Gastroesophageal sphincter (tissue), 4 donors: ENCODE measurements at places on chromosomes 3 and 15.
A peak's percentile ranks its signal among the peaks of the same experiment; 100 is the strongest.

GRCh38 chr3:48215466-48215865 is 7.8 kb upstream of the CAMP start:
- H3K36me3 ChIP-seq: no peaks in the 10 kb centered on the region
- H3K4me1 ChIP-seq: no peaks in the 10 kb centered on the region
- peak; percentile 87 for ATAC-seq
- H3K27ac ChIP-seq: peak overlapping the region; percentile 62

DNA sequence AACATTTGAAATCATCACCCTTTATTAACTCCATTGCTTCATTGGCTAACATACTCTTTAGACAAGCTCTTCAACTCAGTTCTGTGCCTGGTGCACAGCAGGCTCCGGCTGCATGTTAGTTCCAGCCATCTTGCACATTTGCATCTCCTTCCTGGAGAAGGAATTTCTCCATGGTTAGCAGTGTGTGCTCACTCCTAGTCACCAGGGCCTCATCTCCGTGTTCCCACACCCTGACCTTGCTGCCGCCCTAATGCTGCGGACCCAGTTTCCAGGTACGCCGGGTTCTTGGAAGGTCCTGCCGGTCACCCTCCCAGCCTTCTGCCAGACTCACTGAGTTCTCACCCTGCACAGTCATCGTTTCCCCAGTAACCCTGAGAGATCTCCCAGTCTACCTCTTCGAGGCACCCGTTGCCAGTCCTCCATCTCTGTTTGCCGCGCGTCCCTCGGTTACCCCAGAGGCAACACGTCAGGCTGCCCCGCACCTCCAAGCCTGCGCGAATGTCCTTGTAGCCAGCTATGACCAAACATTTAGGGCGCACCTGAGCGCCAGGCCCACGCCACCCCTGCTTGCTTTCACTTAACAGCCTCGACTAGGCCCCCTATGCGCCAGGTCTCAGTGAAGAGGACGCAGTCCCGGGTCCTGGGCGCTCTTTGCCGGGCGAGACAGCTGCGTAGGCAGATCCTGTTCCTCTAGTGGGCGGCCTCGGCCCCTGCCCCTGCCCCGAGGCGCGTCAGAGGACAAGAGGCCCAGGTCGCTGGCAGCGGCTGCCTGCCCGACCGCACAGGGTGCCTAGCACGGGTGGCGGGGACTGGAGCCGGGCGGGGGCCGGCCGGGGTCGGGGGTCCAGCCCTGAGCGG is 747 bp upstream of the ZNF592 start:
- H3K4me1 ChIP-seq: no peaks in the 10 kb centered on the region
- no peaks in the 10 kb centered on the region for H3K36me3 ChIP-seq
- peak; percentile 75 for ATAC-seq
- peak overlapping the region; percentile 99 for H3K27ac ChIP-seq
- H3K27me3 ChIP-seq: no peaks in the 10 kb centered on the region

DNA sequence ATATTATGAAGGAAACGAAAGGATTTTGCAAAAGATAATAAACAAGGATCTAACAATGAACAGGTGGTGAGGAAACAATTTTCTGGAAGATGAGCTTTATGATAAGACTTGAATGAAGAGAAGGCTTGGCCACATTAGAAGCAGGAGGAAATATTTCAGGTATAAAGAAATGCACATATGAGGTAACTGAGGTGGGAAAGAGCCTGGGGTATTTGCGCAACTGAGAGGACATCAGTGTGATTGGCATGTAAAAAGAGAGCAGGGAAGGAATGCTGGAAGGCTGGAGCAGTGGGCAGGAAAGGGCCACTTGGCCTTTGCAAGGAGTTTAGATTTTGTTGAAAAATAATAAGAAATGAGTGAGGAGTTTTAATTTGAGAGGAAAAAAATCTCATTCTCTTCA is 414.4 kb upstream of the TMCO5A start:
- no peak overlapping the region for H3K4me3 ChIP-seq
- H3K36me3 ChIP-seq: no peaks in the 10 kb centered on the region
- H3K27ac ChIP-seq: no peak overlapping the region
- ATAC-seq: no peak

GRCh38 chr15:59590027-59590426 is 21.6 kb upstream of the GCNT3 start:
- peaks cover 12% of the 10 kb centered on the region for H3K27me3 ChIP-seq
- no peak overlapping the region for H3K4me3 ChIP-seq
- ATAC-seq: no peak
- H3K36me3 ChIP-seq: no peaks in the 10 kb centered on the region

DNA sequence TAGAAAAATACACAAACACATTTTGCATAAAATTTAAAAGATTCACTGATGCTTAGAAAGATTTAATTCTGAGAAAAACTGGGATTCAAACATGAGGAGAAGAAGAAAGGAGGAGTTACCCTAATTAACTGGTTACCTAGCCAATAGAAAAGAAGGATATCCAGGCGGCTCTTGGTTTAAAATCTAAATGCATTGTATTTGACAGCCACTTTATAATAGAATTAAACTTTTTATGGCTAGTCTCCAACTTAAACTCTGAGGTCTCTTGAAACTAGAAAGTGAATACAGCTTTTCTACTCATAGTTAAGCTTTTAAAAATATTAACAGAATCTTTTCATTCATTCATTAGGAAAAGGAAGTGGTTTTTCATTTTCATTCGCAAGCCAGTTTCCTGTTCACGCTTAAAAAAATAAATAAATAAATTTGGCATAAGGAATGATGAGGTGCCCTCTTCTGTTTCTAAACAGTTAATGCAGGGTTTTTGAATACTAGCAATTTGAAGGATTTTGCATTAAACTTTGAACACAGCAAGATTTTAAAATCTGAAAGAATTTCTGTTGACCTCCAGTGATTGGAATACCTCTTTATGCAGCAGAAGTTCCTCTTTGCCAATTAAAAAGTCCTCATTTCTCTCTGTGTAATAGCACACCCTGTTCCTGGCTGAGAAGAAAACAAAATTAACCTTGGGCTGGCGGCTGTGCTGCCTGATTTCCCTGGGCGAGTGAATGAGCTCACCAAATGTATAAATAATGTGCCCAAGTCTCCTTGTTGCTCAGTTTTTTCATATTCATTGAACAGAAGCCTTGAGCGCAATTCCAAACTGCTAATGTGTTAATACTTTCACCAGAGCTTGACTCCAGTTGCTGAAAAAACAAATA is 105.1 kb downstream of the ZMAT3 start:
- H3K27me3 ChIP-seq: no peaks in the 10 kb centered on the region
- ATAC-seq: peak; percentile 57
- peak overlapping the region; percentile 16 for H3K4me3 ChIP-seq

GRCh38 chr3:67009716-67010115 is 11.6 kb downstream of the KBTBD8 start:
- H3K4me3 ChIP-seq: no peak overlapping the region
- no peak for ATAC-seq
- no peak overlapping the region for H3K27ac ChIP-seq
- H3K27me3 ChIP-seq: no peaks in the 10 kb centered on the region
- no peaks in the 10 kb centered on the region for H3K36me3 ChIP-seq
- no peaks in the 10 kb centered on the region for H3K4me1 ChIP-seq

- H3K4me3 ChIP-seq: no peak overlapping the region
- H3K27ac ChIP-seq: no peak overlapping the region
- ATAC-seq: no peak
- no peaks in the 10 kb centered on the region for H3K4me1 ChIP-seq
- no peaks in the 10 kb centered on the region for H3K36me3 ChIP-seq
- no peaks in the 10 kb centered on the region for H3K27me3 ChIP-seq
These were observed 342.1 kb downstream of the OCA2 start for GRCh38 chr15:27757052-27757451.

DNA sequence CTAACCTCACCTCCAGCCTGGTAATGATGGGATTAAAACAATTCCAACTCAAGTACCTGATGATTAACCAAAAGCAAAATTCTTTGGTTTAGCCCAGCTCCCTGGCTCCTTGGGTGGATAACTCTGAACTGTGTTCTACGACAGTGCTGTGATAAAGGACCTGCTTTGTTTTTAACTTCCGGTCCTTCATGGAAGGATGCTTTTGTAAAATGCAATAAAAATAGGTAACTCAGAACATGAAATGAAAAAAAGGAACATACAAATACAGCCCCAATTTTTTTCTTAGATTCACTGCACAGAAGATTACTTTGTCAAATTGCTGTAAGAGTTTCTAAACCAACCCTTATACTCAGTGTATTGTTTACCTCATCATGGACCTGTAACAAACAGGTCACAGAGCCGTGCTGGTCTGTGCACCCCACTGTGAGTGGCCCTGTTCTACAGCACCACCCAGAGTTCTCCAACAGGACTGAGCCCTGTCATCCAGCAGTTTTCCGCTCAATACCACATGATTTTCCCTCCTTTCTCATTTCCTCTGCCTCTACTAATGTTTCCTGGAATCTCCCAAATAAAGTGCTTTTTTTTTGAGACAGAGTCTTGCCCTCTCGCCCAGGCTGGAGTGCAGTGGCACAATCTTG is 4.9 kb upstream of the PCYT1A start:
- H3K36me3 ChIP-seq: no peaks in the 10 kb centered on the region
- H3K27me3 ChIP-seq: no peaks in the 10 kb centered on the region
- no peak overlapping the region for H3K4me3 ChIP-seq

DNA sequence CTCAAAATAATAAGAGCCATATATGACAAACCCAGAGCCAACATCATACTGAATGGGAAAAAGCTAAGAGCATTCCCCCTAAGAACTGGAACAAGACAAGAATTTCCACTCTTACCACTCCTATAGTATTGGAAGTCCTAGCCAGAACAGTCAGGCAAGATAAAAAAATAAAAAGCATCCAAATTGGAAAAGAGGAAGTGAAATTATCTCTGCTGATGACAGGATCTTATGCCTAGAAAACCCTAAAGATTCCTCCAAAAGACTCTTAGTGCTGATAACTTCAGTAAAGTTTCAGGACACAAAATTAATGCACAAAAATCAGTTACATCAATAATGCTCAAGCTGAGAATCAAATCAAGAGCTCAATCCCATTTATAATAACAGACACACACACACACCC is 45.9 kb upstream of the SLC2A2 start:
- no peaks in the 10 kb centered on the region for H3K4me1 ChIP-seq
- ATAC-seq: no peak
- H3K27ac ChIP-seq: no peak overlapping the region
- no peaks in the 10 kb centered on the region for H3K27me3 ChIP-seq
- no peak overlapping the region for H3K4me3 ChIP-seq

GRCh38 chr15:78315686-78316282 is 16.4 kb upstream of the SKIC8 start:
- ATAC-seq: no peak
- H3K27ac ChIP-seq: no peak overlapping the region
- H3K4me3 ChIP-seq: no peak overlapping the region
- peaks cover 23% of the 10 kb centered on the region for H3K27me3 ChIP-seq

DNA sequence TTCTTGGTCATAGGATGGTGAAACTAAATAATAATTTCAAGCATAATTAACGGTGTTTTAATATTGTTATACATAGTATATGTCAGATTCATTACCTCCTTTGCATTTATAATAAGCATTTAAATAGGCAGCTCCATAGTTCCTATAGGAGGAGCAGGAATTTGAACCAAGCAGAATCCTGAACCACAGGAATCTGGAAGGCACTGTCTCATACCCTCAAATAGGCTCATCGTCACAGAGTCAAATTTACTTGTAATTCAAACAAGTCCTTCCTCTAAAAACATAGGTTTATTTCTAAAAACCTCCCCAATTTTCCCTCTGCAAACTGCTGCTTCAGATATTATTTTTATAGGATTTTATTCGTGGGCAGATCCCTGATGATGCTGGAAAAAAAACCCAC is 376.3 kb upstream of the ARHGEF26 start:
- H3K27ac ChIP-seq: no peak overlapping the region
- no peaks in the 10 kb centered on the region for H3K27me3 ChIP-seq
- no peak overlapping the region for H3K4me3 ChIP-seq
- no peak for ATAC-seq

- no peaks in the 10 kb centered on the region for H3K36me3 ChIP-seq
- H3K4me1 ChIP-seq: no peaks in the 10 kb centered on the region
- H3K27me3 ChIP-seq: no peaks in the 10 kb centered on the region
- H3K4me3 ChIP-seq: no peak overlapping the region
- no peak overlapping the region for H3K27ac ChIP-seq
These were observed 735.6 kb upstream of the GBE1 start for GRCh38 chr3:82496890-82497560.

GRCh38 chr3:151875759-151876158 is 2.3 kb downstream of the SUCNR1 start:
- H3K4me3 ChIP-seq: no peak overlapping the region
- no peak overlapping the region for H3K27ac ChIP-seq
- peaks cover 2% of the 10 kb centered on the region for H3K4me1 ChIP-seq
- ATAC-seq: no peak
- no peaks in the 10 kb centered on the region for H3K27me3 ChIP-seq

DNA sequence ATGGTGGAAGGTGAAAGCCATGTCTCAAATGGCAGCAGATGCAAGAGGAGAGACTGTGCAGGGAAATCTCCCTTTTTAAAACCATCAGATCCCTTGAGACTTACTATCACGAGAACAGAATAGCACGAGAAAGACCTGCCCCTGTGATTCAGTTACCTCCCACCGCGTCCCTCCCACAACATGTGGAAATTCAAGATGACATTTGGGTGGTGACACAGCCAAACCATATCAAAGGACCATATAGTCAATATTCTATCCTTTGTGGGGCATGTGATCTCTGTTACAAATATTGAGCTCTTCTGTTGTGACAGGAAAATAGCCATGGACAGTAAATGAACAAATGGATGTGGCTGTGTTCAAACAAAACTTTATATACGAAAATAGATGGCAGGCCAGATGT is 77.2 kb upstream of the ACKR4 start:
- H3K4me1 ChIP-seq: no peaks in the 10 kb centered on the region
- H3K27me3 ChIP-seq: no peaks in the 10 kb centered on the region
- ATAC-seq: no peak
- no peak overlapping the region for H3K27ac ChIP-seq
- no peak overlapping the region for H3K4me3 ChIP-seq

- no peak overlapping the region for H3K4me3 ChIP-seq
- H3K36me3 ChIP-seq: no peaks in the 10 kb centered on the region
- H3K4me1 ChIP-seq: no peaks in the 10 kb centered on the region
- H3K27me3 ChIP-seq: peaks cover 5% of the 10 kb centered on the region
- H3K27ac ChIP-seq: no peak overlapping the region
These were observed 46.5 kb downstream of the CD86 start for GRCh38 chr3:122101646-122102045.

GRCh38 chr3:189710620-189711402 is 79.6 kb downstream of the TP63 start:
- H3K27ac ChIP-seq: no peak overlapping the region
- no peaks in the 10 kb centered on the region for H3K36me3 ChIP-seq
- no peaks in the 10 kb centered on the region for H3K27me3 ChIP-seq
- peaks cover 9% of the 10 kb centered on the region for H3K4me1 ChIP-seq

- H3K4me1 ChIP-seq: no peaks in the 10 kb centered on the region
- H3K36me3 ChIP-seq: peaks cover 60% of the 10 kb centered on the region
- H3K4me3 ChIP-seq: no peak overlapping the region
- peak; percentile 56 for ATAC-seq
These were observed 50.4 kb downstream of the CCR4 start for GRCh38 chr3:33001889-33002288.

- no peaks in the 10 kb centered on the region for H3K36me3 ChIP-seq
- H3K4me3 ChIP-seq: no peak overlapping the region
- no peak overlapping the region for H3K27ac ChIP-seq
- ATAC-seq: no peak
- H3K27me3 ChIP-seq: no peaks in the 10 kb centered on the region
- H3K4me1 ChIP-seq: no peaks in the 10 kb centered on the region
These were observed 1053.5 kb downstream of the SI start for GRCh38 chr3:164024786-164025185.
